A172 (cell line): ENCODE measurements at places on chromosomes 1 and 21. TPM values are rescaled to one million over a fixed set of nuclear protein-coding genes. Genes with fewer than 3 reads are reported as not detected.
A peak's percentile ranks its signal among the peaks of the same experiment; 100 is the strongest.

Gene TSPEAR
- 0.17 TPM in 1 of 2 replicates, not detected in the other for total RNA-seq

Gene VHLL
- not detected in 2 replicates for total RNA-seq

Gene IFNGR2
- 70.9 and 73.2 TPM in 2 replicates for total RNA-seq

Gene HES3
- not detected in 2 replicates for total RNA-seq

Gene ALX3
- not detected in 2 replicates for total RNA-seq

Gene SELE
- total RNA-seq: not detected in 2 replicates

Gene CNR2
- not detected in 2 replicates for total RNA-seq

Gene BLACAT1
- total RNA-seq: 0.28 and 1.4 TPM in 2 replicates

GRCh38 chr1:85142753-85143152 is 58.1 kb downstream of the SYDE2 start:
- no peak for DNase-seq

GRCh38 chr1:183443011-183443410 is 24.8 kb upstream of the NMNAT2 start:
- DNase-seq: no peak

DNA sequence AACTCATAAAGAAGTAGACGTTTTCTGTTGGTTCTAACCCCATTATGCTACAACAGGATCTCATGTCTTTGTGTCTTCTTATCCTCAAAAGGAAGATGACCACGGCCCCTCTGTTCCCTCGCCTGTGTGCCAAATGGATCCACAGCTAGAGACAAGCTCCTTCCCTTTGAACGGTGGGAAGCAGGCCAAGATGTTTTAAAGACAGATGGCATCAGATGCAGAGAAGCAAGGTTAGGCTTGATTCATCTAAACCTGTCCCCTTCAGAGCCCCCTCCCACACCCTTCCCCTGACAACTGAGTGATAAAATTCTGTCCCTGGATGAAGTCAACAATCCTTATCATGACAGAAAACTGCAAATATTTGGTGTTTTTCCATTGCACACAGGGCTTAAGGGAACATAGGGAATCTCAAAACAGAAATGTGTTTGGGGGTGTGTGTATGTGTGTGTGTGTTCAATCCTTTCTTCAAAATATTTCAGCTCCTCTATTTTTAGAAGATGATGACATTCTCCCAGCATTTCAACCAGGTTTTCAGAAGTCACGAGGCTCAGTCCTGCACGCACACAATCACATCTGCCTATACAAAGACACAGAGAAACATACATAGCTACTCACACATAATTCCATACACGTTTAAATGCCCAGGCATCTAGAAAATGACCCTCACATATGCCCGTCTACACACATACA is 27.8 kb upstream of the FMOD start:
- no peak for DNase-seq

GRCh38 chr21:45562402-45562801 is 20.2 kb upstream of the SLC19A1 start:
- DNase-seq: no peak

DNA sequence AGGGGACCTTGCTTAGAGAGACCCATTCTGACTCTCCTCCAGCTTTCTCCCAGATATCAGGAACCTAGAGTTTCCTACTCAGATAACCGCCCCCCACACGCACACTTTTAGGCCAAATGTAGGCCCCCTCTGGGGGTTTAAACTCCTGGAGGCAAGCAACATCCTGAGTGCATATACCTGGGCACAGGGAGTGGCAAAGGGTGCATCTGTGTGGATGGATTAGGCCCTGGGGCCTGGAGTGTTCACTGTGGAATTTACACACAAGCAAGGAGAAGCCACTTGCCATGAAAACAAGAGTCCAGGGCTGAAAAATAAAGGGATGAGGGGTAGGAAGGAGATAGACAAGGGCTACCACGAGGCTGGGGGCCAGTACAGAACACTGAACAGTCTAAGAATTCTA is 343.1 kb downstream of the NTNG1 start:
- DNase-seq: no peak

DNA sequence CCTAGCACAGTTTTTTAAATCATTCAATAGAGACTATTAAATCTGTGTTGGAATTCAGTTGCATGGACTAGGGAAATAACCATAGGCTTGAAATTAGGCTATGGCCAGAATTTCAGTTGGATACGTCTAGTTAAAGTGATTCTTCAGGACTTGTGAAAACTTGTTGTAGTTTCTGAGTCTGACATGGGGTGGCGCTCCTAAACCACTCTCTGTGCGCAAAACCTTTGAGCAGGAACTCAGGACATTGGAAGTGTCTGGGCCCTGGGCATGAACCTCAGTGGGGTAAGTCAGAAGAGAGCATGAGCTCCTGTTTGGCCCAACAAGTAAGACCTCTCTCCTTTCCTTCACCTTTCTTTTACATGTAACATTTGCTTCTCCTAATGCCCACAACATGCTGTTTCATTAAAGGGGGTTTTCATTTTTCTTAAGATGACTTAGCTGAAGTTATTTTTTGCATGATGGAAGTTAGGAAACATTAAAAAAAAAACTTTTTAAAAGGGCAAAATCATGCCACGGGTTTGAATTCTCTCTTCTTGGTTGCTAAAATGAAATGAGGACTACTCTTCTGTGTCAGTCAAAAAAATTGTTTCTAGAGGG is 17.1 kb upstream of the CCDC190 start:
- DNase-seq: peak; percentile 70

DNA sequence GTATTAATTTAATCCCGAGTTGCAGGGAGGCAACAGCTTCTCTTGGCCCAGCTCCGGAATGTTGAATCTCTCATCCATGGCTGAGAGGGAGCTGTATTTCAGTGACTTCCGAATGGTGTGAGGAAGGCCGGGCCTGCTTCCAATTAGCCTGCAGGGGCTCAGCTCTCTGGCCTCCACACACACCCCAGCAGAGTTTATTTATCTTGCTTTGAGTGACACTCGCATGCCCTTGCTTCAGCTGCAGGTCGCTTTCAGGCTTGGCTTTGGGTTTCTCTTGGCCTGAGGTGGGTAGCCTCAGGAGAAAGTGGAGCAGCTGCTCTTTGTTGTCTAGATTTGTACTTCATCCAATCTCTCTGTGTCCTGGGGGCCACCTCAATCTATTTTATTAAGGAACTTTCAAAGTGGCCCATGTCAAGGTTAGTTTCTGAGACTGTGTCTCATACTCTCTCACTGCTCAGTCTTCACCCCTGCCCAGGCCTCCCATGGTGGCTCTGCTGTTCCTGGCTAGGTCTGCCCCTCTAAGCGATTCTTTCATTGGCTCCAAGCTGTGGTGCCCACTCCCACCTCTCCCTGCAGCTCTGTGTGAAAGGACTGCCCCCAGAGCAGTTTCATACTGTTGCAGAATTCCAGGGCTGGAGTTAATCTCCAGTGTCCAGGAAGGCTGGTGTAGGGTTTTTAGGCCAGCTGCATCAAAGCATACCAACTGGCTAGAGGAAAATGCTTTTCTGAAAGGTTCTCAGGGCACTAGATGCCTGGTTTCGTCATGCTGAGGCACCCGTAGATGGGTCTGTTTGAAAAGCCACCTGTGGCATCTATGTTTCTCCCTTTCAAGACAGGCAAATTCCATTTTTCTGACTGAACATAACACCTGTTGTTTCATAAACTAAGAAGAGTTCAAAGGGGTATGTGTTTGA is 153.5 kb downstream of the PLXNA2 start:
- no peak for DNase-seq

DNA sequence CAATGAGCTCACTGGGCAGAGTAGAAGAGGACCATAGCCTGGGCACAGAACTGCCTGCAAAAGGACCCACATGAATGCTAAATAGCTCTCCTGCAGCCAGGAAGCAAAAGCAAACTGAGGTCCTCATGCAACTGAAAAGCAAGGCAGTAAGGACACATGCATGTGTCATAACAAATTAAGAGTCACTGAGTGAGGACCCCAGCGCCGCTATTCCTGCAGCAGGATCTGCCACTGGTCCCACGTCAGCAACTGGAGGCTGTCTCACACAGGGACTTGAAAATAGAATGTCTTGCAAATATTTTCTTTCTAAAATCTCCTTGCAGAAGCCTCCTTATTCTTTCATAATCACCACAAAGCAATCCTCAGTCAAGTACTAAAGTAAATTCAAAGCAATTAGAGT is 559.6 kb upstream of the DAB1 start:
- DNase-seq: no peak

DNA sequence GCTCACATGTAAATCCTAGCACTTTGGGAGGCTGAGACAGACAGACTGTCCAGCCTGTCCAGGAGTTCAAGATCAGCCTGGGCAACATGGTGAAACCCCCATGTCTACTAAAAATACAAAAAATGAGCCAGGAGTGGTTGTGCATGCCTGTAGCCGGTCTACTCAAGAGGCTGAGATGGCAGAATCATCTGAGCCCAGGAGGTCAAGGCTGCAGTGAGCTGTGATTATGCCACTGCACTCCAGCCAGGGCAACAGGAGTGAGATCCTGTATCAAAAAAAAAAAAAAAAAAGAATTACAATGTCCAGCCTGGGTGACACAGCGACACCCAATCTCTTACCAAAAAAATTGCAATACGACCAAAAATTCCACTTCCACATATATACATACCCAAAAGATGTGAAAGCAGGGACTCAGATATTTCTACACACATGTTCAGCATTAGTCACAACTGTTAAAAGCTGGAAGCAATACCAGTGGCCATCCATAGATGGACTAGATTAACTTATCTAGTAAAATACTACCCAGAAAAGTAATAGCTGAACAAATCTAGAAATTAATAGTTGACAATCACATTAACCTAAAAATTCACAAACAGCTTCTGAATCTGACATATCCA is 49.2 kb downstream of the ASH1L start:
- no peak for DNase-seq

GRCh38 chr21:29678626-29679025 is 261.2 kb downstream of the GRIK1 start:
- no peak for DNase-seq

DNA sequence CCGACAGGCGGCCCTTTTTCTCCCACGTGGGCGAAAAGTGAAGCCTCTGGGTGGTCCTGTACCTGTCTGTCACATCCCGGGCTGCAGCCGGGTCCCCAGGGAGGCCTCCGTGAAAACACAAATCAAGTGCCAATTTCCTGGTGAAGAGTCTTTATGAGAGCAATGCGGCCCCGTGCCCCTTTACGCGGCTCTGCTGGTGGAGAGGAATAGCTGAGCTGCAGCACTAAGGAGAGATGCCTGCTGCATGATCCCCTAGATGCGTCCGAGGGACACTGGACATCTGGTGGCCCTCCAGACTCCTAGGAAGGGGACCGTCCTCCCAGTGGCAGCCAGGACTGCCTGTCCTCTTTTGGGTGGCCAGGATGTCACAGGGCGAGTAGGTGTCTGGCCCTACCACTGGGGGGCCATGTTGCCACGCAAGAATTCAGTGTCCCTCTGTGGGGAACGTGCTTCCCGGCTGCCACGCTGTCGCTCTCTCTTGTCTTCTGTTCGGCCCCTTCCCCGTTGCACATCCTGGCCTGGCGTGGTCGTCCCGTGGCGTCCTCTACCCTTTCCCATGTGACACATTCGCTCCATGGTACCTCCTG is 38.7 kb downstream of the COL18A1 start:
- DNase-seq: no peak

DNA sequence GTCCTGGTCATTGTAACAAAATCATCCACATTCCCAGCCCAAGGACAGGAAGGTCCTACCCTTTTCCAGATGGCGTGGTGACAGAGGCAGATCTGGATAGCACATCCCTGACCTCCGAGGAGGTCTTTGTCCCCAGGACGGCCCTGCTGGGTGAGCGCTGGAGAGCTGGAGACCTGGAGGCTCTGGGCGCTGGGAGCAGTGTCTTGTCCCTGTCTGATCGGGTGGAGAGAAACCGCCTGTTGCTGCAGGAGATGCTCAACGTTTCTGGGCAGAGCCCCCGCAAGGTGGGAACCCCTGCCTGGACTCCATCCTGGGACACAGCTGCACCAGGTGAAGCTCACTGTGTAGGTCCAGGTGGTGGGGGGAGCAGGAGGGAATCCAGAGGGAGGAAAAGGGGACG is 4.1 kb downstream of the KIAA1614 start:
- DNase-seq: no peak

DNA sequence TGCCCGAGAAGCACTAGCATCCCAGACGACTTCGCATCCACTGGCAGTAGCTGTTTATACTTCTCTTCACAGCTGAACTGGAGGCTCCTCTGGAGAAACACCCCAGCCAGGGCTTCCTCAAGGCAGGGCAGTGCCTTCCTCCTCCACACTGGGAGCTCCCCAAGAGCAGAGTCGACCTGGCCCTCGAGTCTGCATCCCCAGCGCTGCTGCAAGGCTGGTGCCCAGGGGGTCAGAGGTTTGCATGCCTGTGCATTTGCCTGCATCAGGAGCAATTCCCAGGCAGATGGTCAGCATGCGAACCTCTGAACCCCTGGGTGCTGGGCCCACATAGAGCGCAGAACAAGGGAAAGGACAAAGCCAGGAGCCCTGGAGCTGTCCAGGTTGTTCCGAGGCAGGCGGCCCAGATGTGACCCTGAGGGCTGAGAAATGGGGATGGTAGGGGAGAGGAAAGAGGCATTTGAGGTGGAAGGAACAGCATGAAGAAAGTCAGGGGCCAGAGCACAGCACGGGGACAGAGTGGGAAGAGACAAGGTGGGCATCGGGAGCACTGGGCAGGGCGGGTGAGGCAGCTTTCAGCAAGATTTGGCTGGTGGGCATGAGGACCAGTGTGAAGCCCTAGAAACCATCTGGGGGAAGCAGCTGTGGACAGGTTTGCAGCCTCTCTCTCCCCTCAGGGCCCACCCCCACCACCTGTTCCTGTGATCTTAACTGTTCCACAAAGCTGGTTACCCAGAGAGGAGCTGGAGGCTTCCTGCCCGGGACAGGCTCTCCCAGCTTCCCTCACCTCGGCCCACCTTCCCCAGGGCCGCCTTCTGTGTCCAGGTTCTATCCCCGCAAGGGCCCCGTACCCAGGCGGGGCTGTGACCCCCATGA is 6.4 kb upstream of the S100A8 start:
- no peak for DNase-seq

DNA sequence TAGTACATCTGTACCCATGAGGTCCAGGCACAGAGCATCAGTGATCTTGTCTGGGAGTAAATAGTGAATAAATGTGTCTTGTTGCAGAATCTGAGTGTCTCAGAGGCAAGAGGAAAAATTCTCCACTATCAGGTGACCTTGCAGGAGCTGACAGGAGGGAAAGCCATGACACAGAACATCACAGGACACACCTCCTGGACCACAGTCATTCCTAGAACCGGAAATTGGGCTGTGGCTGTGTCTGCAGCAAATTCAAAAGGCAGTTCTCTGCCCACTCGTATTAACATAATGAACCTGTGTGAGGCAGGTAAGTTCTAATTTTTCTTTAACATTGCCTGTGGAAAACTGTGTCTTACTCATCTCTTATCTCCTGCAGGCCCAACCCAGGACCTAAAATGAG is 43.1 kb downstream of the IL12RB2 start:
- DNase-seq: peak; percentile 22

GRCh38 chr1:89884718-89885596 is 64.1 kb downstream of the LRRC8D start:
- DNase-seq: no peak
